ENCODE measurements at places on chromosomes 3 and 15.

- DNase-seq, result no peak
Observed at GRCh38 chr3:23017801-23018200, 185.3 kb upstream of the UBE2E2 start.

GRCh38 chr3:122623031-122623829 lies 45.8 kb downstream of the PARP15 start:
- DNase-seq, result no peak

DNA sequence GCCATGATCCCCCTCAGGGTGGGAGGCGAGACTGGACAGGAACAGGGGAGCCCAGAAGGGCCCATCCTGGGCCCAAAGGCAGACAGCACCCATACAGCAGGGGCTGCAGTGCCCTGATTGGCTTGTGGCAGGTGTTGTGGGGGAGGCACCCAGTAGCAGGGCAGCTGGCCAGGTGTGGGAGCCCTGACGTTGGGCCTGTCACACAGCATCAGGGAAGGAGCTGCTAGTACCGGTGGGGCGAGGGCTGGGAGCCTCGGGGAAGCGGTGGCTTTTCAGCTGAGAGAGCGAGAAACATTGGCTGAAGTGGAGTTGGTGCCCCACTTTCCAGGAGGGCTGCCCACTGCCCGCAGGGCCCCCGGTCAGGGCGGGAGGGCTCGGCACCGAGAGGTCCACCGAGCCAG lies 19.7 kb upstream of the CYP11A1 start:
- no peak for DNase-seq

DNA sequence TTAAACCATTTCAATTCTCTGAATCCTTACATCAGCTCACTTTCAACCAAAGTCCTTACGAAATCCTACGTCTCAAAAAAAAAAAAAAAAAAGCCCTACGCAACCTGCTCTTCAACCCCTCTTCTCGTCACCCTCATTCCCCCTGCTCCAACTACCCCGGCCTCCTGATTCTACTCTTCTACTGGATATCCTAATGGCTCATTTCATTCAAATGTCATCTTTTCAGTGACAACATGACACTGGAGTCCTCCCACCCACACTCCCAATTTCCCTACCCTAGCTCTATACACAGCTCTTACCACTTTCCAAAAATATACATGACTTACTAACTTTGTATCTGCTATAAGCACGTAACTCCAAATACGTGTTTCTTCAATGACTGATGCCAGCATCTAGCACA lies 11.5 kb downstream of the UBP1 start:
- DNase-seq, result no peak

- no peak for DNase-seq
Observed at GRCh38 chr3:161177991-161178390, 43.1 kb upstream of the NMD3 start.

- no peak for DNase-seq
Observed at GRCh38 chr15:71049706-71050422, 65.4 kb upstream of the THSD4 start.

DNA sequence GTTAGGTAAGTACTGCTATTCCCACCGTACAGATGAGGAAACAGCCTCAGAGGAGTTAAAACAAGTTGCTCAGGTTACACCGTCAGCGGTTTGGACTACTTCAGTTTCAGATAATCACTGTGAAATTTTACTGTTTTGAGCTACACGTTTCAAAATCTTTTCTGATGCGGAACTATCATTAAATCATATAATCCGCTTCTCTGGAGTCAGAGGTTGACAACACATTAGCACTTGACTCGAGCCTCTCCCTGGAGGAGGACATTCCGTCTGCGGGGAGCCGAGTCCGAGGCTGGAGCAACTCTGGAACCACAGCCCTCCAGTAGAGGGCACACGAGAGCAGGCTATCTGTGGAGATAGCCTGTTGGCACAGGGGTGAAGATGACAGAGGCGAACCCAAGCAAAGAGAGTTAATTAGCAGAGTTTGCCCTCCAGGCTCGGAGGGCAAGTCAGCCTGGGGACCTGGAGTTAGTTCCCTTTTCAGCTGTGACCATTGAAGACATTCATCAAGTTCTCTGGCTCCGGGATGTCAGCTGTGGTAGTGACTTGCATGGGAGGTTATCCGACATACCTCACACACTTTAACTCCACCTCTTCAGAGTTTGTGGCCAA lies 131.2 kb downstream of the IGF1R start:
- peak; percentile 70 for DNase-seq

DNA sequence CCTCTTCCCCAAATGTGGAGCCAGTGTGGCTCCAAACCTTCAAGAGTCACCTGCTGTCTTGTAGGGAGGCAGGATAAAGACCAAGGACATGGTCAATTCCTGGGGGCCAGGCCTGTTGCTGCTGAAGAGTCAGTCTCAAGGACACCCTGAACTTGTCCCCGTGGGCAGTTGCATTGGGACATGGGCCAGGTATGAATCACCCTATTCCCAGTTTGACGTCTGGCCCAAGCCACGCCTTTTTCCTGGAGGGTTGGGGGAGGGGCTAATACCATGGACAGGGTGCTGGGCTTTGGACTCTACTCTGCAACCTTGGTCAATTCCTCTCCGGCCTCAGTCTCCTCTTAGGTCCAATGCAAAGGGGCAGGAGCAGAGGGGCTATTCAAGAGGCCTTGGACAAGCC lies 10.4 kb downstream of the ATP2B2 start:
- DNase-seq, result peak; percentile 81

- DNase-seq, result no peak
Observed at GRCh38 chr3:55818485-55818884, 331.4 kb upstream of the WNT5A start.

DNA sequence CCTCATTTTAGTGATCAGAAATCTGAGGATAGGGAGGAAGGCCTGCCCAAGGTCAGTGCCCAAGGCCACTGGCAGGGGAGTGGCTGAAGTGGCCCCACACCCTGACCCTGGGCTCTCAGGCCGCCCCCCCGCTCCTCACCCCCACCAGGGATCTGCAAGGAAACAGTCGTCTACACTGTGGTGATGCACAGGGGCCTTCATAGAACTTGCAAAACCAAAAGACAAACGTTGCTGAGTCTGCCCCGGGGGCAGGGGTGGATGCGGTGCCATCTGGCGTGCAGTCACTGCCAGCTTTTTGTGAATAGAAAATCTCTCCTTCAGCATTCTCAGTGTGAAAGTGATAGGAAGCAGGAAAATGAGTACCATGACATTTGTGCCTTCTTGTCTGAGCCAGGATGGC lies 41.3 kb downstream of the WHAMM start:
- no peak for DNase-seq
